ENCODE measurements at places on chromosomes 7 and 10.

GRCh38 chr7:87154166-87154565 lies 1.9 kb downstream of the DMTF1 start:
- no peak for DNase-seq

DNA sequence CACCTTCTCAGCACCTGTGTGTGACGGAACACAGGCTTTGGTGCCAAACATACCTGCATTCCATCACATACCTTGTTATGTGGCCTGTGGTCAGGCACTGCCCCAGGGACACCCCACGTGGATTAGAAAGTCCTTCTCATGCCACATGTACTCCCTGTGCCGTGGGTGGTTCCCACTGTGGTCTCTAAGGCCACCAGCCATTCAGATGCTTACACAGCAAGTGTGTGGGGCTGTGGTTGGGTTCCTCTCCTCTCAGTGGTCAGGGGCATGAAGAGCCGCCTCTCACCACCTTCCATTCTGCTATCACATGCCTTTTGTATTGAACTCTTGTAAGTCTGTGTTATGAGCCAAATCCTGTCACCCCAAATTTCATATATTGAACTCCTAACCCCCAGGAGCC lies 85.1 kb upstream of the IGFBP3 start:
- DNase-seq = no peak

GRCh38 chr10:76784076-76784475 lies 853.5 kb downstream of the KCNMA1 start:
- DNase-seq = no peak

DNA sequence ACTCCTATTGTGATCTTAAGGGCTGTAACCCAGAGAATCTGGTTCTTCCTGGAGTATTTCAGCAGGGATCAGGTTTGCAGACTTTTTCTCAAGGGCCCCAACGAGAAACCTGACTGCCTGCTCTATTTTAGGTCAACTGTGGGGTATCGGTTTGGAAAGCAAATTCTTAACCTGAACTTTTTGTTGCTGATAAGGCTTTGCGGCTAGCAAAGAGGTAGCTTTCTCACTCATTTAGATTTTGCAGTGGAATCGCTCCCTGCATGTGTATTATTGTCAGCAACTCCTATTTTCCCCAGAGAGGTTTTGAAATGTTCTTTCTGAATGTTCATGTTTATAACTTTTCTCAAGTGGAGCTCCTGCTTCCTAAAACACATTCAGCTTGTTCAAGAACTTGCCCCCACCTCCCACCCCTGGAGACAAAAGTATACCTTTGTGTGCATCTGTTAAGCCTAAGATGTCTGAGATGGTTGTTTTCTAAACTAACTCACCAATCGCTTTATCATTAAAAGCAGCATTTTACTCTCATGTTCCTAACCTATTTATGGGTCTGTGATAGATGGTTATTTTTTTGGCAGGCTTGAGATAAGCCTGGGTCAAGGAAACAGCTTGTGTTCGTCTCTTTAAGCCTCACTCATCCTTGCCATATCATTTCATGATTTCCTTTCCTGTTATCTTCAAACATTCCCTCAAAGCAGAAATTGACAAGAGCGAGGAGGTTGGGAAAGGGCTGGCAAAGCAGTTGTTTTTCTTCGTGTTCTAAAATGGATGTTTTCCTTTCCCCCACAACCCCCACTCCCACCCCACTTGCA lies 129.8 kb downstream of the BAMBI start:
- DNase-seq = no peak

DNA sequence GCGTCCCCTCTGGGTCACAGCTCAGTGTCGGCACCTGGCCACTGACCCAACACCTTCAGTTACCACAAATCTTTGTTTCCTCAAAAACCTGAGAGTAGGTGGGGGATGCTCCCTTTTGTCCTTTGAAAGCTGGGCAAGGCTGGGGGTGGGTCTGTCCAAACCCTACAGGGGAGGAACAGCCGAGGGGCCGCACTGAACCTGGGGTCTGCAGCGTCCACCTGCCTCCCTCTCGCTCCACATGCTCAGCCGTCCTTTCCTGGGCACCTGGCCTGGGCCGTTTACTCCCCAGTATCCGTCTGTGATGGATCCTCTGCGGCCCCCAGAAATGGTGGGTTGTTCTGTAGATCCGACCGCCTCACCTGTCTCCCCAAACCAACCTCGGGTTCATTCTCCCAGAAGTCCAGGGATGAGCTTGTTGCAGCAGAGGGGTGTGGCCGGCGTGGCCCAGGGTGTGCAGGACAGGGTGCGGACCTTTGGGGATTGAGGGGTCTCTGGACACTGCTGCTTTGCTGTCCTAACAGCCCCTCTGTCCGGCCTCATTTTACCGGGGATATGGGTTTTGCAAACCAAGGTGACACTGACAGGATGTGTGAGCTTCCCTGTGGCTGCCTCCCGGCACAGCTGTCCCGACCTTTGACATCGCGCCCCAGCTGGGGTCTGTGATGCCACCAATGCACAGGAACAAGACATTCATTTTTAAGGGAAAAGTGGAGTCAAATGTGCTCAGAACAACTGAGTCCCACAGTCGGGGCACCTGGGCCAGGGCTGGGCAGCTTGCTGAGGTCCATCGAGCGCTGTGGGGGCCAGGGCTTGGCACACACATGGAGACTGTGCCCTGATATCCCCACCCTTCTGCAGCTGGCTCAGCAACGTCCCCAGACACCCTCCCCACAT lies 115.9 kb downstream of the VIPR2 start:
- DNase-seq = no peak

DNA sequence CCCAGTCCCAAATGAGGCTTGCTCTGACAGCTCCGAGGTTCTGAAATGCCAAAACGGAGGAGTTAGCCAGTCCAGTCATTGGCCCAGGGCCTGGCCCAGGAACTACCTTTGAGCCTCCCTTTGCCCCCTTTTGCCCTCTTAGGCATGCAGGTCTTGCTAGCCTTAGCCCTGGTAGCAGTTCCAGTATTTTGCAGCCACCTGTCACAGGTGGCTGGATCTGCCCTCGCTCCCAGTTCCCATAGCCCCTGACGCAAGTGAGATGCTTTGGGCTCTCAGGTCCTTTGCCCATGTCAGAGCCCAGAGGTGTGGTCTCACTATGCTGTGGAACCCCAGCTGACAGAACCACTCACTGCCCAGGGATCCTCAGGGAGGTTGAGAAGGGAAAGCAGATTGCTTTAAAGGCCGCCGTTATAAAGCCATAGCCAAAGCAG lies 42.0 kb downstream of the GPRIN2 start:
- no peak for DNase-seq

DNA sequence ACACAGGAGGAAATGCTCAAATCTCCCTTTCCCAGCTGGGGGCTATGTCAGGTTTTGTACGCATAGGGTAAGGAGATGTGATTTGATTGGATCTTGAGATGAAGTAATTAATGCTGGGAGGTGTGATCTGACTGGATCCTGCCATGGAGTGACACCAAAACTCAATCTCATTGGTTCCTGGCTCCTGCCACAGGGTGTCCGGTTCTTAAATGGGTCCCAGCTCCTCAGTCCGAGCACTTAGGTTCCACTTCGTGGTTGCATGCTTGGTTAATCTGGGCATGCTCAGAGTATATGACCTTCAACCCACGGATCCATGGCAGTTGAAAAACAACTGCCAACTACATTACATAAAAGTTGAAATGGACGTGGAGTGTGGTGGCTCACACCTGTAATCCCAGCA lies 3.1 kb upstream of the ZNF12 start:
- no peak for DNase-seq

DNA sequence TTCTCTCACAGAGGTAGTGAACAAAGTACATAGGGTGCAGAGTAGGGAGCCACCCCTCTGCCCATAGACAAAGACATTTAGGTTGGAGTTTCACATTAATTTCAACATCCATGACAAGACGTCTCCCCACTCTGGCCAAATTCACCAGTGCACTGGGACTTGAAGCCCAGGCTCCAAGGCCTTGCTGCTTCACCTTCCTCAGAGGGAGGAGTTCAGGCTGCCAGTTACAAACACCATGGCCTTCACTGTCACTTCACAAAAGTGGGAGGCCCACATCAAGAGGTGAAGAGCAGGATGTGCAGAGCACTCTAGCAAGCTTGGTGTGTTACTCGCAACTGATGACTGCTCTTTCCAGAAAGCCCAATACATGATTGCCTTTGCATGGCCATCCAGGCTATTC lies 15.8 kb upstream of the ARHGAP22 start:
- DNase-seq = no peak

GRCh38 chr10:84681781-84682180 lies 353.4 kb downstream of the CCSER2 start:
- no peak for DNase-seq

DNA sequence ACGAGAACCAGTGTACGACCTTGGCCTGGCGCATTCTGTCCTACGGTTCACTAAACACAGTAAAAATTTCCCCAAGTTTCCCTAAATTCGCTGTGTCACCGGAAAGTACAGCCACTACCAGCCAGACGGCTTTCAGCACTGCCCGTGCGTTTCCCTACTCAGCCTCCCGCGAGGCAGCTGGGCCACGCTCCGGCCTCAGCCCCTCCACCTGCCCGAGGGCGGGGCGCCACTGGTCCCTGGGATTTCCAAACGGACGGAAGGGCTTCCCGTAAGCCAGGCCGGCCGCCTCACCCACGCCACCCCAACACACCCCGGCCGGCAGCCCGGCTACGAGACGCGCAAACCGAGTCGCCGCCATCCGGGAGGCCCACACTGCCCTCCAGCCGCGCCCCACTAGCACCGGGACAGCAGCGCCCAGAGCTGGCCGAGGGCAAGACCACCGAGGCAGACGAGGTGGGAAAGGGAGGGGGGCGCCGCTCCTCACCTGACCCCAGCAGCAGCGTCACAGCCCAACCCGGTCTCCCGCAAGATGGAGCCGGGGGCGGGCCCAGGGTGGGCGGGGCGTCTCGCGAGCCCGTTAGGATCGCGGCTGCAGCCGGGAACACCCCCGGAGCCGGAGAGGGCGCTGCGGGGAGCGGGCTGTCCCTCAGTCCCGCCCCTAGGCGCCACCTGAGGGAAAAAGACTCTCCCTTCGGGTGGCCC lies at the start of gene ANXA7:
Gene ANXA7, minus strand, starts transcription at position 531 of the 702 bp plus-strand sequence. CDS start 13,202 bp downstream, outside the sequence.
- peak; percentile 98 for DNase-seq

- DNase-seq = peak; percentile 79
Measured at GRCh38 chr10:113274176-113274829, 278.6 kb upstream of the HABP2 start.

DNA sequence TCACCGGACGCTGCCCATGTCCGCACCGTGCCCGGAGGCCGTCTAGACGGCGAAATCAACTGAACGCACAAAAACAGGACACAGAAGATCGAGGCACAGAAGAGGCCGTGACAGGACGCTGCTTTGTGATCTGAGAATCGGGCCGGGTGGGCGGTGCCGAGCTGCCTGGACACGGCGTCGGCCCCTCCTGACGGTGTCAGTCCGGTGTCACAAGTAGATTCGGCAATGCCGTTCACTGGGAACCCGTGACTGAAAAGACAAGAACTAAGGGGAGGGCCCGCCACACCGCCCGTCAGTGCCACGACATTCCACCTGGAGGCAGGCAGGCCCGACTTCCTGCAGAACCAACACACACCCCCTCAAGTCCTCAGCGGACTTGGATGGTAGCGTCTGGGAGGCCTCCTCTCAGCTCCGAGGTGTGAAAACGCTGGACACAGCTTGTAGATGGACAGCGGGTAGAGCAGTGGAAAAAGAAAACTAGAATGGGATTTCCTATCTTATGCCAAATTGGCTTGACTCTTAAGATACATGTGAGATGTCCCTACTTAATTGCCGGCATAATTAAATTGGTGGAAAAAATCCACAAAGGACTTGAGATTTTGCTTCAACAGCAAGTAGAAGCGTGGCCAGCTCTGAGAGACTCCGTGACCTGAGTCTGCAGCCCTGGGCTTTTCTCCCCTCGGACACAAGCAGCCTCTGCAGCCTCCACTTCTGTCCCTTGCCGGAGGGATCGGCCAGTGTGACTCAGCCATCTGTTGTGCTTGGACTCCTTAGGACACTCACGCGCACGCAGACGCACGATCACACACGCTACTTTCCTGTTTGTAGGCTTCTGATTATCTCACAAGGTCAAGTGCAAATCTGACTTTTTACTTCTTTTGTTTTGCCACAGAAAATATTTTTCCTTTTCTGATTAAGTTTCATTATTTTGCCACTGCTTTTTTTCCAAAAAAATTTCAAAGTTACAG lies 269.0 kb downstream of the DIP2C start:
- DNase-seq = no peak
